ENCODE measurements at places on chromosomes 7 and 10. TPM values are rescaled to one million over a fixed set of nuclear protein-coding genes. Genes with fewer than 3 reads are reported as not detected.
A peak's percentile ranks its signal among the peaks of the same experiment; 100 is the strongest.

The INMT gene
- 0.05 TPM for total RNA-seq

The RP9 gene
- 8.8 TPM for total RNA-seq

DNA sequence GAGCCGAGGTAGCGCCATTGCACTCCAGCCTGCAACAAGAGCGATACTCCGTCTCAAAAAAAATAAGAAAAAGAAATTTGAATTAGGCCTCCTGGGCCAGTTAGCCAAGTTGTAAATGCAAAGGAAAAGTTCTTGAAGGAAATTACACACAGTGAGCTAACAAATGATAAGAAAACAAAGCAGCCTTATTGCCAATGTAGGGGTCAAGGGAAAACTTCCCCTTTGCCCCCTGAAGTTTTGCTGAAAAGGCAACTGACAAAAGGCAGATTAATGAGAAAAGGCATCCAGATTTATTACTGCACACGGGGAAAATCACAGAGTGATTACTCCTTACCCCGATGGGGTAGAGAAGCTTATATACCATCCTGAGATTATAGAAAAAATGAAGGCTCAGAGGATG lies 70.3 kb downstream of the PAPSS2 start:
- no peak for DNase-seq

GRCh38 chr10:45419676-45420025 lies 45.6 kb downstream of the ALOX5 start:
- peak; percentile 15 for DNase-seq

GRCh38 chr10:62805231-62806099 lies 945 bp downstream of the ADO start:
- DNase-seq = peak; percentile 60

The CPN1 gene
- not detected for total RNA-seq

The ZMIZ2 gene
- 10.6 TPM for total RNA-seq

GRCh38 chr10:131571346-131571745 lies 259.8 kb upstream of the TCERG1L start:
- no peak for DNase-seq

GRCh38 chr10:78388331-78389050 lies 354.8 kb downstream of the RPS24 start:
- DNase-seq = no peak

- no peak for DNase-seq
These were observed 164.1 kb downstream of the PRKAG2 start for GRCh38 chr7:151712810-151713125.

GRCh38 chr10:76430061-76430645 lies 998.7 kb downstream of the LRMDA start:
- no peak for DNase-seq

Data from dermis blood vessel endothelial cell (primary cell).